ENCODE measurements at places on chromosomes 6 and 20.

DNA sequence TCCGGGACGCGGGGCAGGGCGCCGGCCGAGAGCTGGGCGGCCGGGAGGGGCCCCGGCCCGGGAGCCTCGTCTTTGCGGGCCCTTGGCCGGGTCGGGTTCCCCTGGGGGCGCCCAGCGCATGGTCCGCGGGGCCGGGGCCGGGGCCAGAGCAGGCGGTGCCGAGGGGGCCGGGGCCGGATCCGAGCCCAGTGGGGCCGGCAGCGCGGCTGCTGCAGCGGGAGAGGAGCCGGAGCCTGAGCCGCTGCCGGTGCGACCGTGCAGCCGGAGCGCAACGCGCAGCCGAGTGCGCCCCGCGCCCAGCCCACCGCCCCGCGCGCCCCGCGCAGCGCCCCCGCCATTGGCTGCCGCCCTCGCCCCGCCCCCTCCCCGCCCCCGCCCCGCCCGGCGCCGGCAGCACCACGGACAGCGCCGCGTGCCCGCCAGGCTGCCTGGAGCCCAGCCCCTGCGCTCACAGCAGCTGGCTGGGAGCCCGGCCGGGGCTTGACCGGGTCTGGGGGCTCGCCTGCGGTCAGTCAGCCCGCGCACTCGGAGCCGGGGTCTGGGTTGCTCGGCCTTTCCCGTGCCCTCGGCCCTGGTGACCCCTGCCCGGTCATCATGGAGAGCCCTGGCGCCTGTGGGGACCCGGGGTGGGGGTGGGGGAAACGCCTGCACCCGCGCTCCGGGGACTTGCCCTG lies at the start of gene HRH3:
Gene HRH3, minus strand, starts transcription at position 287 of the 674 bp plus-strand sequence. CDS start 308 bp downstream, outside the sequence.
- H3K4me1 ChIP-seq: peaks cover 10% of the 10 kb centered on the region
- peak; percentile 9 for DNase-seq
- no peak within 1 kb of the TSS for H3K27ac ChIP-seq

- no peaks in the 10 kb centered on the region for H3K4me1 ChIP-seq
- no peak overlapping the region for H3K4me3 ChIP-seq
- DNase-seq: no peak
- H3K27ac ChIP-seq: no peak overlapping the region
- no peaks in the 10 kb centered on the region for H3K27me3 ChIP-seq
Measured at GRCh38 chr20:2946988-2947961, 74.0 kb downstream of the PTPRA start.

DNA sequence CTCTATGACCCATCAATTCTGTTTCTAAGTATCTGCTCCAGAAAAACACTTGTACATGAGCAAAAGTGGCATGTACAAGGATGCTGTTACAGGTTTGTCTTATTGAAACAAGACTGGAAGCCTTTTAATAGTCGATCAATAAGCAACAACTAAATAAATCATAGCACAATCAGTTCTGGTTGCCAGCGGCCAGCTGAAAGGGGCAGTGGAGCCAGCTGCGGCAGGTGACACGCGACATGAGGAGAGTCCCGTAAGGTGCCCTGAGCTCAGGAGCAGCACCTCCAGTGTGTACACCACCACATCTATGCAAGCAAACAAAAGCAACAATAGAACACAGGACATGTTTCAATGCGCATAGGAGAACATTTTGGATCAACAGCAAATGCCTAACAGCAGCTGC lies 20.7 kb upstream of the NNAT start:
- H3K27ac ChIP-seq: no peak overlapping the region
- H3K4me3 ChIP-seq: no peak overlapping the region
- H3K36me3 ChIP-seq: no peaks in the 10 kb centered on the region
- H3K27me3 ChIP-seq: no peaks in the 10 kb centered on the region
- no peak for DNase-seq
- no peaks in the 10 kb centered on the region for H3K4me1 ChIP-seq

DNA sequence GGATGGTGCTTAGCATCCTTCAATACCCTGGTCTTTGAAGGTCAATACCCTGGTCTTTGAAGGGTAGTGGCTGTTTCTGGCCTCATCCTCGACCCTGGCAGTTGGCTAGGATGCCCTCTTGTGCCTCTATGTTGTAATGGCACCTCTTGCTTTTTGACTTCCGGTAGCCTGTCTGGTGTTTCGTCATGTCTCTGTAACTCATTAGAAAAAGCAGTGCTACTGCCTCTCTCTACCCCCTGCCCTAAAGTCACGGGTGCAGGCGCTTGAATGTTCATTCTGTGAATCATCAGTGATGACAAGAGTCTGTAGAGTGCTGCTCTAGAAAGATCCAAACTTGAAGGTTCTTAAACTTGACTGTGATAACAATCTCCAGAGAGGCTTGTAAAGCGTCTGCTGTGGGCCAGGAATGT lies 28.3 kb downstream of the RSPO4 start:
- no peaks in the 10 kb centered on the region for H3K4me1 ChIP-seq
- DNase-seq: no peak
- H3K27me3 ChIP-seq: no peaks in the 10 kb centered on the region
- H3K4me3 ChIP-seq: no peak overlapping the region
- no peak overlapping the region for H3K27ac ChIP-seq

GRCh38 chr6:38095054-38095453 lies 275.5 kb downstream of the ZFAND3 start:
- no peaks in the 10 kb centered on the region for H3K4me1 ChIP-seq
- H3K36me3 ChIP-seq: no peaks in the 10 kb centered on the region
- no peak overlapping the region for H3K4me3 ChIP-seq
- no peak overlapping the region for H3K27ac ChIP-seq

DNA sequence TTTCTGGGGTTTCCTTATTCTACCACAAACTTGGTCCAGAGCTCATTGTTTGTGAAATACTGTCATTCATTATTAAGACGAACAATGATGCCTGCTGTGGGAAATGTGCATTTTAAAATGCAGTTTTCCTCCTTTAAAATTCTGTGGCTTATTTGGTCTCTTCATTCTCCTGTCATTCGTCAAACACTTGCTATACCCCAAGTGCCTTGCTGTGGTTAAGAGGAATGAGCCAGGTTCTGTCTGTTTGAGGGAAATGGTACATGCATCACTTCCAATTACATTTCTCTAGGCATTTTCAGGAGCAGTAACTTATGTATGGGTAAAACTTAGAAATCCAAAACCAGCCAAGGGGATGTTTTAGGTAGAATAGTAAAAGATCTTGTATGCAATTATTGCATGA lies 1087.7 kb downstream of the KIF16B start:
- no peaks in the 10 kb centered on the region for H3K4me1 ChIP-seq
- H3K36me3 ChIP-seq: no peaks in the 10 kb centered on the region
- DNase-seq: no peak

DNA sequence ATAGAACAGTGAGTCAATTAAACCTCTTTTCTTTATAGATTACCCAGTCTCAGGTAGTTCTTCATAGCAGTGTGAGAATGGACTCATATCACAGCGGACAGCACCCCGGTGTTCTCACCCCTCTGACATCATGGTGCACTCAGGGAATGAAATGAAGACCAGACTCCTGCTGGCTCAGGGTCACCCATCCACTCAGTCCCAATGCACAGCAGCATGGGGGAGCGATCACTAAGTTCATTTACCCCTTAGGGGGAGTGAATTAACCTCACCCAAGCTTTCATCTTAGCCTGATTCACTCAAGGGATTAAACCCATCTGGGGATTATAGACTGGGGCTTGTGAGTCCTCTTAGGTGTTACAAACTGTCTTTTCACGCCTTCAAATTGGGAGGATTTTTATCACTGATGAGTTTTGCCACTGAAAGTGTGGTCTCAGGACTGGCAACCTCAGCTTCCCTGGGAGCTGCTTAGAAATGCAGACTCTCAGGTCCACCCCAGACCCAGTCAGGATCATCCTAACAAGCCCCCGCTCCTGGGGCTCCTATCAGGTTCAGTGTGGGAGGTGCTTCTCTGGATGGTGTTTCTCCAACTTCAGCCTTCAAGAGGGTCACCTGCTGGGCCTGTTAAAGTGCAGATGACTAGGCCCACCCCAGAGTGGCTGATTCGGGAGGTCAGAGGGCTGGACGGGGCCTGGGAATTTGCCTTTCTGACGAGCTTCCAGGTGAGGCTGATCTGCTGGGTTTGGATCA lies 44.3 kb upstream of the FRMD1 start:
- no peaks in the 10 kb centered on the region for H3K27me3 ChIP-seq
- no peak overlapping the region for H3K4me3 ChIP-seq
- no peaks in the 10 kb centered on the region for H3K4me1 ChIP-seq

- DNase-seq: no peak
- H3K4me1 ChIP-seq: no peaks in the 10 kb centered on the region
- no peak overlapping the region for H3K27ac ChIP-seq
- H3K4me3 ChIP-seq: no peak overlapping the region
- no peaks in the 10 kb centered on the region for H3K36me3 ChIP-seq
Measured at GRCh38 chr6:128532827-128533226, 12.4 kb upstream of the PTPRK start.

- H3K4me3 ChIP-seq: no peak overlapping the region
- H3K4me1 ChIP-seq: peaks cover 19% of the 10 kb centered on the region
- H3K36me3 ChIP-seq: peaks cover 4% of the 10 kb centered on the region
Measured at GRCh38 chr20:17971300-17972013, 2.6 kb downstream of the MGME1 start.

DNA sequence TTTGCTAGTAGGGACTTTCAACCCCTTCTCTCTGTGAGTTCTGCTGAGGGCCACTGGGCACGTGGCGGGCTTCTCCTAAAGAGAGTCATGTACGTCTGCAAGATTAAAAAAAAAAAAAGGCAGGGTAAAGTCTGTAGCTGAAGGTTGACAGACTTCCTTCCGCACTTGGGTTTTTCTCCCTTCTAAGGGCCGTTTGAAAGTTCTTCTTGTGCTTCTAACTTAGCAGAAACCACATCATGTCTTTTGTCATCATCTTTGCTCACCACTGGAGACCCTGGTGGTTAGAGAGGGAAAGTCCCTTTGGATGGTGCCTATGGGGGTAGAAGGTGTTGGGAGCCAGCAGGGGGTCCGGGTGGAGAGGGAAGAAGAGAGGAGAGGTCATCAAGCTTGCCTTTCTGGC lies 31.4 kb downstream of the PRDM1 start:
- H3K4me1 ChIP-seq: peaks cover 48% of the 10 kb centered on the region
- no peak overlapping the region for H3K4me3 ChIP-seq
- H3K36me3 ChIP-seq: no peaks in the 10 kb centered on the region
- peak overlapping the region; percentile 52 for H3K27ac ChIP-seq
- peak; percentile 71 for DNase-seq

GRCh38 chr6:117465691-117466090 lies 16.8 kb upstream of the DCBLD1 start:
- no peaks in the 10 kb centered on the region for H3K36me3 ChIP-seq
- no peaks in the 10 kb centered on the region for H3K4me1 ChIP-seq
- no peak overlapping the region for H3K4me3 ChIP-seq
- no peak for DNase-seq

- no peaks in the 10 kb centered on the region for H3K27me3 ChIP-seq
- no peaks in the 10 kb centered on the region for H3K4me1 ChIP-seq
- no peak for DNase-seq
- H3K27ac ChIP-seq: no peak overlapping the region
- H3K36me3 ChIP-seq: peaks cover 46% of the 10 kb centered on the region
- no peak overlapping the region for H3K4me3 ChIP-seq
Measured at GRCh38 chr20:25018841-25019240, 26.3 kb upstream of the APMAP start.

DNA sequence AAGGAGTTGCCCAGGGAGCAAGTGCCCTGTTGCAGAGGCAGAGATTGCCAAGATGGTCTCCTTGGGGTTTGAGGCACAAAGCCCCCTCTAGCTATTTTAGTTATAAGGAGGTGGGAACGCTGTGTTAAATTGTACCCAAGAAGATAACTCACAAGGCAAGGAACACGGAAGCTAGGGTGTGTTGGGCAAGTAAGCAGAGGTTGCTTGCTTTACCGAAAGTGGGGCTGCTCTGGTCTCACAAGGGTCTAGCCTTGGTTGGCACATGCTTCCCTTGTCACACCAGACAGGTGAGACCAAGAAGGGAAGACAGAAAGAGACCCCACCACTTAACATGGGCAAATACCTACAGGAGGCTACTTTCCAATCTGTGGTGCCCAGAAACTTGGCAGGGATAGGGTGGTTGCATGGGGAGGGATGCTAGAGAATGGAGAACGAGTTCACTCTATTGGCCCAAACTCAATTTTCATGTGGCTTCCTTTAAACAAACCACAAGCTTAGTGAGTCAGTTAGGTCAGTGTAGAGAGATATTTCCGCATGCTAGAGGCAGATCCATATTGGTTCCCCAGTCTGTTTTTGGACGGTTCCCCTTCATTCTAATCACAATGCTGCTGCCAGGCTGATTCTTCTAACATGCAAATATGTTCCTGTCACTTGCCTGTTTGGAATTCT lies 42.4 kb downstream of the PLAGL1 start:
- H3K27me3 ChIP-seq: no peaks in the 10 kb centered on the region
- H3K27ac ChIP-seq: no peak overlapping the region
- no peak for DNase-seq
- H3K4me3 ChIP-seq: no peak overlapping the region
- no peaks in the 10 kb centered on the region for H3K4me1 ChIP-seq

GRCh38 chr6:56655996-56656395 lies 13.3 kb upstream of the DST start:
- no peak overlapping the region for H3K4me3 ChIP-seq
- no peak overlapping the region for H3K27ac ChIP-seq
- H3K4me1 ChIP-seq: no peaks in the 10 kb centered on the region

- no peak overlapping the region for H3K4me3 ChIP-seq
- no peak overlapping the region for H3K27ac ChIP-seq
- no peak for DNase-seq
- H3K4me1 ChIP-seq: no peaks in the 10 kb centered on the region
- no peaks in the 10 kb centered on the region for H3K27me3 ChIP-seq
Measured at GRCh38 chr6:99402448-99402847, 8.5 kb upstream of the COQ3 start.

- no peaks in the 10 kb centered on the region for H3K27me3 ChIP-seq
- DNase-seq: no peak
- H3K27ac ChIP-seq: no peak overlapping the region
- no peak overlapping the region for H3K4me3 ChIP-seq
- no peaks in the 10 kb centered on the region for H3K36me3 ChIP-seq
Measured at GRCh38 chr20:15494851-15495250, 1078.4 kb downstream of the KIF16B start.

- no peaks in the 10 kb centered on the region for H3K36me3 ChIP-seq
- no peaks in the 10 kb centered on the region for H3K27me3 ChIP-seq
Measured at GRCh38 chr6:62516291-62517141, 230.5 kb upstream of the KHDRBS2 start.

DNA sequence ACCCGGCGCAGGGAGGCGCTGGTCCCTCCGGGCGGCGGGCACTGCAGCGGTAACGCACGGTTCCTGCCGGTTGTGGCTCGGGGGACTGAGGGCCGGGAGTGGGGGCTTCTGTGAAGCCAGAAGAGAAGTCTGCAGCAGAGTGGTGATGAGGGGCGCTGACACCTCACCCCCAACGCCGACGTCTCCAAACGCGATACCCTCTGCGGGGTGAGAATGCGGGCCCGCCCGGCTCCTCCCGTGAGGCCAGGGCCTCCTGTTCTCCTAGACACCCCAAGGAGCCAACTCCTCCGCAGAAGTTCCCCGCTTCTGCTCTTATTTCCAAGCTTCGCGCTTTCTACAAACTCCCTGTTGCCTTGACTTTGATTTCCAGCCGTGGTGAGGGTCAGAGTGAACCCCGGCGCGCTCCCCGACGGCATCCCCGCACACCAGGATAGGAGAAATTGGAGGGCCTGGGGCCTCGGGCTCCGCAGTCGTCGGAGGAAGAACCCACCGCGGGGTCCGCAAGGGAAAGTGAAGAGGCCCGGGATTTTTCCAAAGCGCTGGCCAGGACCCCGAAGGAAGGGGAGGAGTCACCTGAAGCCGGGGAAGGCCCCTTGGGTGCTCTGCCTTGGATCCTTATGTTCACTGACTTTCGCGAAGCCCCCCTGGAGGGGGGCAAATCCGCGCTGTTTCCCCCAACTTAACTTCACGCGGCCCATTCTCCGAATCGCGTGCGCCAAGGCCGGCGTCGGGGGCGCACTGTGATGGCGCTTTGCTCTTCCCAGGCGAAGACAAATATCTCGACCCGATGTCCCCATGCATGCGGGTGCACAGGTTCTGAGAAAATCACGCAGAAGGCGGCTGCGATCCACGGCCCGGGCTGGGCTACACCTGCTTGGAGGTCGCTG lies 3.1 kb upstream of the INSM1 start:
- peaks cover 10% of the 10 kb centered on the region for H3K4me1 ChIP-seq
- no peak for DNase-seq
- H3K4me3 ChIP-seq: no peak overlapping the region
- peaks cover 7% of the 10 kb centered on the region for H3K27me3 ChIP-seq
- H3K36me3 ChIP-seq: no peaks in the 10 kb centered on the region
- no peak overlapping the region for H3K27ac ChIP-seq

Measured in effector memory CD4-positive, alpha-beta T cell (primary cell).